ENCODE measurements at places on chromosomes 12 and 14. TPM values are rescaled to one million over a fixed set of nuclear protein-coding genes. Genes with fewer than 3 reads are reported as not detected.

BICDL1 gene
- 0.16 TPM for total RNA-seq

PUS1 gene
- 6.9 TPM for total RNA-seq

CACNA1C gene
- total RNA-seq: 183 TPM

SH2B3 gene
- total RNA-seq: 40.3 TPM

KRT5 gene
- not detected for total RNA-seq

IL31 gene
- not detected for total RNA-seq

TCL1B gene
- not detected for total RNA-seq

RTN1 gene
- 0.90 TPM for total RNA-seq

CPSF2 gene
- 24.5 TPM for total RNA-seq

SMCO2 gene
- total RNA-seq: 0.54 TPM

RAD9B gene
- total RNA-seq: 2.4 TPM

PTPRR gene
- 0.32 TPM for total RNA-seq

KIF26A gene
- 4.9 TPM for total RNA-seq

CARMIL3 gene
- total RNA-seq: 0.38 TPM
